ENCODE measurements at places on chromosomes 1 and 21. TPM values are rescaled to one million over a fixed set of nuclear protein-coding genes. Genes with fewer than 3 reads are reported as not detected.
A peak's percentile ranks its signal among the peaks of the same experiment; 100 is the strongest.

DNA sequence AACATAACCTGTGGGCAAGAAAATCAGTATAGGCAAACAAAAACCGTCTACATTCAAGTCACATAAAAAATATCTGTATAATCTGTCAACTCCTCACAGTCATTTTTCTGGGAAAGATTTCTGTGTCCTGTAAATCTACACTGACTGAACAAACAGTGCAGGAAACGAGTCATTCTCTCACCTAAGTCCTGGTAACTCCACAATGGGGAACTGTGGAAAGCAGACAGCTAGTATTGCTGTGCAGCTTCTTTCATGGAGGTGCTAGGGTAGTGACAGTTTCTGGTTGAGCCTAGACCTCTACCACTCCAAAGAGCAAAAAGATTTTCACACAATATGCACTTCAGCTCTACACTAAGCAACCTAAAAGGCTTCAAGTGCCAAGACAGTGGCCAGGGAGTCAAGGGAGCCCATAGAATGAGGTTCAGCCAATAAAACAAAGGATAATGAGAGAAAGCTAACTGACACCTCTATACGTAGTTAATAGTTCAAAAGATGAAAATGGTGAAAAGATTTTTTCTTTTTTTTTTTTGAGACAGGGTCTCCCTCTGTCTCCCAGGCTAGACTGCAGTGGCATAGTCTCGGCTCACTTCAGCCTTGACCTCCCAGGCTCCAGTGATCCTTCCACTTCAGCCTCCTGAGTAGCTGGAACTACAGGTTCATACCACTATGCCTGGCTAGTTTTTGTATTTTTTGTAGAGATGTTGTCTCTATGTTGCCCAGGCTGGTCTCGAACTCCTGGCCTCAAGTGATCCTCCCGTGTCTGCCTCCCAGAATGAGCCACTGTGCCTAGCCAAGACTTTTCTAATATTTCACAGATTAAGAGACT lies 5.5 kb downstream of the PTP4A2 start:
- no peaks in the 10 kb centered on the region for H3K27me3 ChIP-seq
- H3K27ac ChIP-seq = peak overlapping the region; percentile 99
- DNase-seq = no peak
- no peaks in the 10 kb centered on the region for H3K36me3 ChIP-seq

DNA sequence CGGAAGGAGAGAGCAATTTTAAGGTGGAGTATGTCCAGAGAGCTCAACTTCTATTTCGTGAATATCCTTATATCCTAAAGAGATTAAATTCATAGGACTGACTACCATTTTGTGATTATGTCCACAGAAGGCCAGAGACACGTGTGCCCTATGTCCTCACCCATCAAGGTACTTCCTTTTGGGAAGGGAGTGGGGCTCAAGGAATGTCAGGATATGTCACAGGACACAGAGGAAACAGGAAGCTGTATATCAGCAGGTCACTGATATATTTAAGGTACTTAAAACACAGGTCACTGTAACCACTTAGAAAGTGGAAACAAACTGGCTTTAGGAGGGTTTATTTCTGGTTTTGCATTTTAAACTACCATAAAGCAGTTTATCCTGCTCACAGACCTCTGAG lies 184.6 kb downstream of the APP start:
- no peak overlapping the region for H3K27ac ChIP-seq
- no peaks in the 10 kb centered on the region for H3K27me3 ChIP-seq
- DNase-seq = no peak
- H3K36me3 ChIP-seq = peaks cover 4% of the 10 kb centered on the region
- peaks cover 12% of the 10 kb centered on the region for H3K4me1 ChIP-seq
- H3K4me3 ChIP-seq = no peak overlapping the region

DNA sequence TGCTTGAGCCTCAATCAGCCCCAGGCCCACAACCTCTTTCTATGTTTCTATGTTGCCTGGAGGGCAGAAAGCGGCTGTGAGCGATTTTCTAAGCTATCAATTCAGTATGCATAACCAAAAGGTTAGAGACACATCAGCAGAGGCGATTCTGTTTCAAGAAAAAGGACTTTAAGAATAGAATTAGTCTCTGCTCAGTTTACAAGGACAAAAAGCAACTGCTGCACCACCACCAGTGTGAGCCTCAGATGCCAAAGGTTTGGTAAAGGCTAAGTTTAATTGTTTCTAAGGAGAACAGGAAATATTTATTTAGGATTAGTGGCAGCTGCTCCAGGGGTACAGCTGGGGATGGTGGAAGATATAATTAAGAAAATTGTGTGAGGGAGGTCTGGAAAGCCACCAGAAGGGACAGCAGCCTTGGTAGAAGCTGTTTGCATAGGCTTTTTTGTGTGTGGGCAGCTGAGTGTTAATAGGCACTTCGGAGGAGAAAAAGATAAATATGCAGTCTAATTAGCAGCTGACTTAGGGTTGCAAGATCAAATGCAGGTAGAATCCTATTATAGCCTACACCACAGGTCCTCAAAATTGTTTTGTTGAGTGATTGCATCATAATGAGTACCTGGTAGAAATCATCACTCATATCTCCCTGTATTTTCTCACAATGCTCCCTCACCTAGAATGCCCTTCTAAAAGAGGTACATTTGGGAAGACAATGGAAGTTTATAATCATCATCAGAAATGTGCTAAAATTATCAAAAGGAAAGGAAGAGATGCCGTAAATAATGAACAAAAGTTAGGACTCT lies 35.8 kb downstream of the ZC3H11B start:
- H3K4me3 ChIP-seq = no peak overlapping the region
- no peaks in the 10 kb centered on the region for H3K27me3 ChIP-seq
- DNase-seq = no peak
- H3K27ac ChIP-seq = no peak overlapping the region
- no peaks in the 10 kb centered on the region for H3K36me3 ChIP-seq
- no peaks in the 10 kb centered on the region for H3K4me1 ChIP-seq

GRCh38 chr1:43414634-43415223 lies 25.0 kb downstream of the SZT2 start:
- no peak overlapping the region for H3K27ac ChIP-seq
- H3K4me1 ChIP-seq = no peaks in the 10 kb centered on the region
- DNase-seq = peak; percentile 67
- no peaks in the 10 kb centered on the region for H3K27me3 ChIP-seq
- no peak overlapping the region for H3K4me3 ChIP-seq

- peak overlapping the region; percentile 72 for H3K27ac ChIP-seq
- peak; percentile 92 for DNase-seq
- peaks cover 18% of the 10 kb centered on the region for H3K4me1 ChIP-seq
- H3K27me3 ChIP-seq = no peaks in the 10 kb centered on the region
- no peaks in the 10 kb centered on the region for H3K36me3 ChIP-seq
Observed at GRCh38 chr1:151945725-151946722, 36.7 kb upstream of the THEM4 start.

DNA sequence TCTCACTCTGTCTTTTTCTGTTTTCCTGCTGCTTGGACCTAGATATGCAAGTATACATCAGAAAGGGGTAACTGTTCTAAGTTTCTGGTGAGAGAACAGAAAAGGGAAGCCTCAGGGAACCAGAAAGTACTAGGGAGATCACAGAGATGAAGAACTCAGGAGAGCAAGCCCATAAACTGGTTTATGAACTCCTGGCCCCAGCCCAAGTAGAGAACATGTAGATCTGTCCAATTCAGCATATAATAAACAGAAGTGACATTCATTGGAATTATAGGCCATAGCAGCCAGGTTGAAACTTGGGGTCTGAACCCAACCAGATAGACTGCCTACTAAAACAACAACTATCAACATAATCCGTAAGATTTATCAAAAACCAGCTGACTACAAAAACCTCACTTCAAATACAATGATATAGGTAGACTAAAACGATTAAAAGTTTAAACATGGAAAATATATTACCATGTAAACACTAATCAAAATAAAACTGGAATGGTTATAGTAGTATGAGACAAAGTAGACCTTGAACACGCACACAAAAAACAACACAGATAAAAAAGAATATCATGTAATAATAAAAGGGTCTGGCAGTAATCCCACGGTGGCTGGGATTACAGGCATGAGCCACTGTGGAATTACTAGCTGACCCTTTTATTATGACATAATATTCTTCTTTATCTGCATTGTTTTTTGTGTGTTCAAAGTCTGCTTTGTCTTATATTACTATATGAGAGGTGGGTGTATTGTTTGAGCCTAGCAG lies 65.0 kb downstream of the ZSWIM5 start:
- H3K36me3 ChIP-seq = no peaks in the 10 kb centered on the region
- no peak for DNase-seq
- H3K27ac ChIP-seq = no peak overlapping the region

DNA sequence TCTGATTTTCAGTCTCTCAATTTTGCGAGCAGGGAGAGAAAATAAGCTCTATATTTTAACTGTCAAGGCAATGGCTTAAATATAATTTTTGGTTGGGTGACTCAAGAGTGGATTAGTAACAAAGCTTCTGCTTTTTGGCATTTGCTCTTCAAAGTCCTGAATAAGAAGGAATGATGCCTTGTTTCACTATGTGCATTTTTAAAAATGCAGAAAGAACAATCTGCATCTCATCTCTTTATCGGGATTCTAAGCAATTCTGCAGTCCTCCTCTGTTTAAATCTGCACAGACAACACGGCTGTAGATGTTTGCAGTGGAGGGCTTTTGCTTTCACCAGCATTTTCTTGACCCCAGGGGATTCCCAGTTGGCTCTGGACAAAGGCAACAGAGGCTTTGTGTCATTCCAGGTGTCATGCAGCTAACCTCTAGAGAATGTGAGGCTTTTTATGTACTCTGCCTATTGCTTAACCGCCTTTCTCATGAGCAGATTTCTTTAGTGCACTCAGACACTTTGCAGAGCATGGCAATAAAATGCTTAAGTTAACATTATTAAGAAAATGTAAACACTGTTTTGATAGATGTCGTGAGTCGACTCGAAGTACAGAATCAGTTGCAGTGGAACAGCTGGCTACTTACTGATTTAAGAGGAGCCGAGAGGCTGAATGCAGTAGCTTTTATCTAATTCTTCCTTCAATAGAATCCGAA lies 783.2 kb upstream of the NEGR1 start:
- peaks cover 6% of the 10 kb centered on the region for H3K4me1 ChIP-seq
- no peaks in the 10 kb centered on the region for H3K27me3 ChIP-seq
- H3K36me3 ChIP-seq = no peaks in the 10 kb centered on the region

DNA sequence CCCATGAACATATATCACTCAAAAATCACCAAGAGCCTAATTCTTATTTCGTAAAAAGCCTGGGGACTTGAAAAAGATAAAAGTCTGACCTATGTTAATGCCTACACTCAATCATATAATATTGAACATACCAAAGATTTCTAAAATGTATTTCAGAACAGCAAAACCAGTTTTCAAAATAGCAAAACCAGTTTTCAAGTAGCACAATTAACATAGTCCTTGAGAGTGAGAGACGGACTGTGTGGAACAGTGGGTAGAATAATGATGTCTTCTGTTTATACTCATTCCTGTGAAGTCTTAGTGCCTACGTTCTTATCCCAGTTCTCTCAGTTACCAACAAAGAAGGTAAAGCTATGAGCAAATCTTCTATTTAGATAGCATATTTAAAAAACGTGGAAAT lies 22.3 kb upstream of the RGS2 start:
- no peaks in the 10 kb centered on the region for H3K36me3 ChIP-seq
- H3K4me1 ChIP-seq = no peaks in the 10 kb centered on the region
- no peak overlapping the region for H3K4me3 ChIP-seq
- H3K27ac ChIP-seq = no peak overlapping the region
- H3K27me3 ChIP-seq = no peaks in the 10 kb centered on the region
- no peak for DNase-seq

GRCh38 chr1:226658546-226659125 lies 80.4 kb downstream of the ITPKB start:
- no peaks in the 10 kb centered on the region for H3K36me3 ChIP-seq
- no peak for DNase-seq
- peaks cover 100% of the 10 kb centered on the region for H3K4me1 ChIP-seq
- no peak overlapping the region for H3K27ac ChIP-seq
- H3K27me3 ChIP-seq = no peaks in the 10 kb centered on the region

DNA sequence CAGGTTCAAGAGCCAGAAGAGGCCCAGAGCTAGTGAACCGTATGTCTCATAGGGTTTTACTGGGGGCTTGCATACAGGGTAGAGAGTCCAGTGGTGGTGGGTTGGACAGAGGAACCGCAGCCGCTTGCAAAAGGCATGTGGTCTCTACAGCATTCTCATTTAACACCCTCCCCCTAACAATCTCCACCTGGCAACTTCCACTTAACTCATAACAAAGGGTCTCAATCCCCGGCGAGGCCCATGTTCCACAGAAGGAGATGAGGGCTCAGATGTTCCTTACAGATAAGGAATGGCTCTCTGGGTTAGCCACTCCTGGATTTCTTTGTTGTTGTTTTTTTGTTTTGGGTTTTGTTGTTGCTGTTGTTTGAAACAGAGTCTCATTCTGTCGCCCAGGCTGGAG lies 106.1 kb downstream of the APP start:
- no peak for DNase-seq
- no peaks in the 10 kb centered on the region for H3K36me3 ChIP-seq
- H3K27ac ChIP-seq = no peak overlapping the region
- no peak overlapping the region for H3K4me3 ChIP-seq
- H3K27me3 ChIP-seq = no peaks in the 10 kb centered on the region

- peaks cover 54% of the 10 kb centered on the region for H3K4me1 ChIP-seq
- peak overlapping the region; percentile 79 for H3K27ac ChIP-seq
- peak overlapping the region; percentile 46 for H3K4me3 ChIP-seq
- DNase-seq = peak; percentile 29
- no peaks in the 10 kb centered on the region for H3K36me3 ChIP-seq
Observed at GRCh38 chr1:87684194-87684593, 355.5 kb downstream of the LMO4 start.

- no peaks in the 10 kb centered on the region for H3K4me1 ChIP-seq
- H3K36me3 ChIP-seq = no peaks in the 10 kb centered on the region
- H3K4me3 ChIP-seq = no peak overlapping the region
- DNase-seq = peak; percentile 63
- H3K27me3 ChIP-seq = no peaks in the 10 kb centered on the region
- no peak overlapping the region for H3K27ac ChIP-seq
Observed at GRCh38 chr1:202852163-202852904, 36.6 kb downstream of the RABIF start.

Gene PROX1
- total RNA-seq = 6.1 TPM

Gene ZNF670
- 10.6 TPM for total RNA-seq

Gene PRRX1
- total RNA-seq = 0.45 TPM

Gene GRIK3
- total RNA-seq = not detected

Gene PWP2
- total RNA-seq = not detected
